ENCODE measurements at places on chromosomes 3 and 15.
A peak's percentile ranks its signal among the peaks of the same experiment; 100 is the strongest.

DNA sequence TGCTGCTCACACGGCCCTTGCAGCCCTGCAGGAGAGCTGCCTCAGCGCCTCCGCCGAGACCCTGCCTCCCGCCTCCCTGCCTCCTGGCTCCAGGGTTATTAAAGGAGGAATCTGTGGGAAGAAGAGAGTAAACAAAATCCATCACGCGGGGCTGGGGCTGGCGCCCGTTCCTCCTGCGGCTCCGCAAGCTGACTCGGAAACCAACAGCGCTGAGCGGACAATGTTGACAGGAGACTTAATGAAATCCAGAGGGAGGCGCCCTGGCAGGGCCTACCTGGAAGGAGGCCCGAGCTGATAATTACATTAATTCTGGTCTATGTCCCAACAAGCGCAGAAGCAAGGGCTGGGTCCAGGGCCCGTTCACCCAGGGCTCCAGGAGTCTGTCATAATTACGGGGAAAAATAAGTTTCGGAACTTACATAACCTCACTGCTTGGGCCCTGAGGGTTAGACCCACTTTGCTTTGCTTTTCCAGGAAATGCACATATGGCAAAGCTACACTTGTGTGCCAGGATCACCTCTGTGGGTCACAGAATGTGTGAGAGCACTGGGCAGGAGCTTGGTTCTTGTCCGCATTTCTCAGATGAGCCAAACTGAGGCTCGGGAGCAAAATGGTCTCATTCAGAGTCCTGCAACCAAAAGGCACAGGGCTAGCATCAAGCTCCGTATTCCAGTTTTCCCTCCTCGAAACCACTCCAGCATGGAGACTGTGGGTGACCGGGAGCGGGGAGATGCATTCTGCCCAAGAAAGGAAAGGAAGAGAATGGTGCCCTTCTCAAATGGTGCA lies 43.8 kb upstream of the SLC6A6 start:
- no peak for DNase-seq

DNA sequence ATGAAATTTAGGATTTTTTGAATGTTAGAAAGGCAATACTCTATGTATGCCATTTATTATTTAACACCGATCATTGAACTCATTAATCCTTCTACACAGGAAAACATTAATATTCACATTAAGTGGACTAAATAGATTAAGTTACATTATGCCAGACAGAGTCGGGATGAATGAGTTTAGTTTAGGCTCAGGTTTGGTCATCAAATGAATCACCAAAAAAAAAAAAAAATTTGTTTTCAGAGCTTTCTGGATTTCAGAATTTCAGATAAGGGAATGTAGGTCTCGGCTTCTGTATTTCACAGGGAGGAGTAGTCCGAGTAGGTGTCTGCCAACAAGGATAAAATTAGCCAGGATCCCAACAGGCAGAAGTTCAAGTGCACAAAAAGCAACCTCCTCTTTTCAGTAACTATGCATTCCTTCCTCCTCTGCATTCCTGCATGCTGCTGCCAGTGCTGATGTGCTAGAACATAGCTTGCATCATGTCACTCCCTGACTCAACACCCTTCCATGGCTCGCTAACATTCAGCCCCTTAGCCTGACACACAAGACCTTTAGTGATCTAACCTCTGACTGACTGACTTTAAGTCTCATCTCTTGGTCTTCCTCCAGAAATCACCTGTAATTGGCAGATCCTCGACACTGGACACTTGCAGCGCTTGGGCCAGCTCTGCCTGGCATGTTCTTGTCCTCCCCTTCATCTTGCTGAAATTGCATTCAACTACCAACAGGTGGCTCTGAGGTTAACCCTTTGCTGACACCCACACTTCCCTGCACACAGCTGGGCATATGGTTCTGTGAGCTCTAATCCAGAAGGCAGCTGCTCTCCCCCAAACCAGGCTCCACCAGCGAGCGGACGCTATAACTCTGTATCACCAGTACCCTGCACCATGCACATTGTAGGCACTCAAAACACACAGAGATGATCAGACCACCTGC lies 145.4 kb upstream of the PROK2 start:
- no peak for DNase-seq

GRCh38 chr3:278300-279064 lies 81.9 kb downstream of the CHL1 start:
- DNase-seq = no peak

GRCh38 chr15:41969851-41970431 lies 2.4 kb downstream of the EHD4 start:
- DNase-seq = no peak

- DNase-seq = no peak
Observed at GRCh38 chr3:25427942-25428788, at the start of gene RARB. RARB (plus strand) TSS chr3:25428263; CDS start chr3:25428732, 469 bp downstream.

DNA sequence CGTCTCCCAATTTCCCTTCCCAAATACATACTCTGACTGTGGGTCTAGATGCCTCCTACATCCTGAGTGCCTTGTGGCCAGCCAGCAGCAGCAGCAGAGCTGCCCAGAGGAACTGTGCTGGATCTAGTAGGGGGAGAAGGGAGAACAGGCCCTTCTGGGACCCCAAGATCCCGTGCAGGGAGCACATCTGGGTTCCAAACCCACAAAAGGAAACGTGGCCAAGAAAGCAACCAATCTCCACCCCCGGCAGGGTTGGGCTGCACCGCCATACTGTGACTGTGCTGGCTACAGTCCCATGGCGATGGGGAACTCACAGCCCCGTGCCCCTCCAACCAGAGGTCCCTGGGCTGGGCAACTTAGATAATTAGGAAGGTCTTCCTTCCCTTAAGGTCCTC lies 86.3 kb downstream of the PPCDC start:
- DNase-seq = no peak

DNA sequence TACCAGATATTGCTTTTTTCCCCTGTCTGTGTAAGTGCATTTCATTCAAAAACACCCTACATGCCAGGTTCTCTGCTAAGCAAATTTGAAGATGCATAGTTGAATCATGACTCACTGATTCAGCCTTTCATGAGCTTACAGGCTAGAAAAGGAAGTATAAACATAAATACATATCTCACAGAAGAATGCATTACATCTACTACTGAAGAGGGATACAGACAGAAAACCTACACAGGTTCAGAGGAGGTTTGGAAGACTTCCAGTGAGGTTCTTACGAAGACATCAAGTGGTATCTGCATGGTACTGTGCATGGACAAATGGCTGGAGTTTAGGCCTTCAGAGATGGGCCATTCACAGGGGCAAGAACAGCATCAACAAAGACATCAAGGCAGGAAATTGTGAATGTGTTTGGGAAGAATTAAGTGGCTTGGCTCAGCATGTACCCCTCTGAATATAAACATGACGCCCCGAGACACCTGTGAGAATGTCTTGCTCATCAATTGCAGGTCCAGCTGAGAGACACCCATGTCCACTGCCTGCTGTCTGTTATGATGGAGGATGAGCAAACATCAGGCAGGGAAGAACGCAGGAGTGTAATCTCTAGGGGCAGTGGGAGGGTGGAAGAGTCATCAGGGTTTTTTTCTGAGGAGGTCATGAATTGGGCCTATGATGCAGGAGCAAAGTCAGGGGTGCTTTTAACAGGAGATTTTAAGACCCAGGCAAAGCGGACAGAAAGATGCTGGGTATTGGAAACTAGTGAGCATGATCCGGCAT lies 105.1 kb upstream of the GALNT15 start:
- DNase-seq = no peak

DNA sequence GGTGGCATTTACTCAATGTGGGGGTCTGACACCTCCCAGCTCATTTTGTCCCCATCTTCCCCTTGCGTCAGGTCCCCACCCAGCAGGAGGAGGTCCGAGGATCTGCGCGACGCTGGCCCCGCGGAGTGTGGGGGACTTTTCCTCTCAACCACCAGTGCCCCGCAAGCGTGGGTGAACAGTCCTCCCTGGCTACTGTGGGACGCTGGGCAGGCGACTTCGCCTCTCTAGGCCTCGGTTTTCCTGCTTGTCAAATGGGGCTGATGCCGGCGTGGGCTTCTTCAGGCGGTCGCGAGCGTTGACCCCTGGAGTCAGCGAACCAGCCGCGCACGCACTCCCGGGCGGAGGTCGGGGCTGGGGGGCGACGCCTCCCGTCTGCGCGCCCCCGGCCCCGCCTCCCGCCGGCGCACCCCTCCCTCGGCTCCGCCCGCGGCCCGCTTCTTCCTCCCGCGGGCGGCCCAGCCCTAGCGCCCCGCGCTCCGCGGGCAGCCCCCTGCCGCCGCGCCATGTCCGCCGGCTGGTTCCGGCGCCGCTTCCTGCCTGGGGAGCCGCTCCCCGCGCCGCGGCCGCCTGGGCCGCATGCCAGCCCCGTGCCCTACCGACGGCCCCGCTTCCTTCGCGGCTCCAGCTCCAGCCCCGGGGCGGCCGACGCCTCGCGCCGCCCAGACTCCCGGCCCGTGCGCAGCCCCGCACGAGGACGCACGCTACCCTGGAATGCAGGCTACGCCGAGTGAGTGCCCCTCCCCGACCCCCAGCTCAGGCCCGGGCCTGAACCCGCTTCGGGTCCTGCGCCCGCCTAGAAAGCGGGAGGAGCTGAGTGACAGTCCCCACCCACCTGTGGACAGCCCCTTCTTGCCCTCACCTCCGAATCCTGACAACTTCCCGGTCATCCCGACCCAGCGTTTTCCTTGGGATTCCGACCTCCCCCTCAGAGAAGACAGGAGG lies at the start of gene PPM1M:
PPM1M (plus strand) TSS at position 438 of the 942 bp plus-strand sequence; CDS start at position 504, 66 bp downstream.
- DNase-seq = peak; percentile 33

DNA sequence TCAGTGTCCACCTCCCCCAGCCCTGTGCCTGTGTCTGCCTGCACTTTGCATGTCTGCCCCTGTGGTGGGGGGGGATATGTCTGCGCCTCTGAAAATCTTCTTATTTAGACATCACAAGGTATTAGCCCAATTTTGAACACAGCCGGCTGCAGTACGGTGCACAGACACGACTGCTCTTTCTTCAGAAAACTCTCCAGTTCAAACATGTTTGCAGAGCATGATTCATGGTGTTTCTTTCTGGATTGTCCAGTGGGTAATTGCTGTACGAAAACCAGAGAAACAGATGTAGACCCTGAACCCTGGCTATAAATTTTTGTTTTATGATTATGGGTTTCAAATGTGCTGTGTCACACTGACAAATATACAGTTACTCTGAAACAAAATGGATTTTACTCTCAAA lies 3.4 kb upstream of the RARB start:
- DNase-seq = no peak

- no peak for DNase-seq
Observed at GRCh38 chr3:186996356-186996755, 66.0 kb downstream of the ST6GAL1 start.

DNA sequence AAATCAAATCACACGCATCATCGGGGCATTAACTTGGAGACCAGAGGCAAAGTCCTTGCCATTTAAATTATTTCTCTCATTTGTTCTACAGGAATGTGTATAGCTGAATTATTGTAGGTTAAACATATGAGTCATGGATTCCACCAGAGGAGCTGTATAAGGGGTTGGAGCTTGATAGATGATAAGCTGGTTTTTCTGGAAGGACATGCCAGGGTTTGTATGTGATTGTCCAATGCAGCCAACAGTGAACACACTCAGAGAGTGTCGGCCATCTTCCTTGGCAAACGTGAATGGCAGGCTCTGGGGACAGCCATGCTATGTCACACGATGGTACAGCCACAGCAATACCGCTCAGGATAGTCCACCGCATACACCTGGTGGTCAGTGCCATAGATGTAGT lies 25.1 kb downstream of the SSUH2 start:
- DNase-seq = no peak

GRCh38 chr3:65342084-65342683 lies 654.4 kb upstream of the ADAMTS9 start:
- no peak for DNase-seq

GRCh38 chr3:155230382-155230781 lies 63.1 kb downstream of the STRIT1 start:
- no peak for DNase-seq

GRCh38 chr15:52171386-52171785 lies 19.8 kb downstream of the GNB5 start:
- no peak for DNase-seq

DNA sequence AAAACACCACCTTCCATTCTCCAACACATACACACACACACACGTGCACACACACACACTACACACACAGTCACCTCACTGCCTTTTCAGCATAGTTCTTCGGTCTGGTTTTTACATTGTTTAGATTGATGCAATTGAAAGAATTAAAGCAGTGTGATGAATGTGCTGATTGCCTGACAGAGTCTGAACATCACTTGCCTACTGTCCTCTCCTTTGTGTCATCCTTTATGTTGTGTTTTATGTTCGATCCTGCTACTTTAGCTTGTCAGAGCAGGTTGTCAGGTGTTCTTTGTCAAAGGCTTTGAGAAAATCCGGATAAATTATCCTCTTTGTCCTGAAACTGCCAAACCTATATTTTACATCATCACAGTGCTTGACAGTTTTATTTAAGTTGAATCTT lies 80.4 kb downstream of the IQCH start:
- DNase-seq = no peak

GRCh38 chr3:51696954-51697353 lies 9.9 kb upstream of the GRM2 start:
- no peak for DNase-seq

- no peak for DNase-seq
Observed at GRCh38 chr3:67037615-67038014, 39.5 kb downstream of the KBTBD8 start.

DNA sequence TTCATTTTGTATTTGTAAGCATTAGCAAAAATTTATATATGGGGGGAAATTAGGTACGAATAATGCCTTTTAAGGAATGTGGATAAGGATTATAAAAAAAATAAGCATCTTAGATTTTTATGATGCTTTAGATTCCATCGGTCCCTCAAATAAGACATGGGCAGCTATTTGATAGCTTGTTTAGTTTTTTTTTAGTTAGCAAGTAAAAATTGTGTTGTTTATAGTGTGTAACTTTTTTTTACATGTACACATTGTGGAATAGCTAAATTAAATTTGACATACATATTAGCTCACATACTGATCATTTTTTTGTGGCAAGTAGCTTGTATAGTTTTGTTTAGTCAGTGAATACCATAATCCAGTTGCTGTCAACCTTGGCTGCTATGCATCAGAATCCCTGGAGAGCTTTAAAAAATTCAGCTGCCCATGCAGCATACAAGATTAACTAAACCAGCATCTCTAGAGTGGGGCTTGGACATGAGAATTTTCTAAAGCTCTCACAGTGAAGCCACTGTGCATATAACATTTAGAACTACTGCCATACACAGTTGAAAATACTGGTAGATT lies 53.9 kb downstream of the TMOD3 start:
- no peak for DNase-seq

GRCh38 chr3:19427422-19428149 lies 279.3 kb downstream of the KCNH8 start:
- DNase-seq = no peak
